Stimulated activated CD4-positive, alpha-beta T cell treated with anti-CD3 and anti-CD28 coated beads, Interleukin-12 subunit alpha, Interleukin-12 subunit beta, amount 100 ng/mL, for 48 hours (primary cell): ENCODE measurements at places on chromosomes 12 and 14.

DNA sequence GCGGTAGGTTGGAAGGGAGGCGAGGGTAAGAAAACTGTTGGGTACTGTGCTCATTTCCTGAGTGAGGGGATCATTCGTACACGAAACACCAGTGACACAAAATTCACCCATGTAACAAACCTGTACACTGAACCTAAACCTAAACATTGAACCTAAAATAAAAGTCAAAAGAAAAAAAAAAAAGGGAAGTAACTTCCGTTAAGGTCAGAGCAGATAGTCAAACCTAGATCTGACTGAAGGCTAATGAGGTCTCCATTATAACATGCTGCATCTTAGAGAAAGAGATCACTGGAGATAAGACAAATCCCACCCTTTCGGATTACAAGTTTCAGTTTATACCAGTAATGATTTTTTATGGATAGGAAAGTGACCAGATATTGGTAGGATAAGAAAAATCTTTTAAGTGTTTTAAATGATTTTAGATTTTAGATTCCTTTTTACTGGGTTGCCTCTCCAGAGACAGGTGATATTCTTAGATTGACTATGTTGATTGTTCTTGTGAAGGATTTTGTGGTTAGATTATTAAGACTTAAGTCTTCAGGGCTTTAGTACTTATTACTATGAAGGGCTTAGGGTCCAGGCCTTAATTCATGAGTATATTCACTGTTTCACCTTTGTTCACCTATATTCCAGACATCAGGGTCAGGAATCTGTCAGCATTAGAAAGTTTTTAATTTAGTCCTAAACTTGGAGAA is 11.2 kb upstream of the NCKAP1L start:
- DNase-seq = no peak

DNA sequence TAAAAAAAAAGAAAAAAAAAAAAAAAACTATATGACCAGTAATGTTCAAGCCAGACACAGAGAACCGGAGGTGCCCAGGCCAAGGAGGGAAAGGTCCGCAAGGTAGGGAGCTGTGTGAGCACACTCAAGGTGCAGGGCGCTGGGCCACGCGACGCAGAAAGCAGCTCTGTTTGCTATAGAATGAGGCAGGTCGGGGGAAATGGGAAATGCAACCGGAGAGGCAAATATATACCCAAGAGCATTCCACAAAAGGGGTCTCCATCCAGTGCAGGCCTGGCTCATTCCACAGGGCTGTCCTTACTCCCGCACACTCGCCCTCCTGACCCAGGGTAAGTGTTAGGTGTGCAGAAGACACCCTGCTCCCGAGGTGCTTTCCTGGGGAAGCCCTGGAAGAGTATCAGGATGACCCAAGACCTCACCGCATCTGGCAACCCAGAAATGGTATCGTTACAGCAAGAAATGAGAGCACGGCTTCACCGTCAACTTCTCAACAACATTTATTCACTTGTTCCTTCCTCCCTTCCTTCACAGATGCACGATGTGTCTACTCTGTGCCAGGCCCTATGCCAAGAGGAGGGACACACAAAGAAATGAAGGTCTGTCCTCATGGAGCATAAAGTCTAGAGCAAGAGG is 86.4 kb downstream of the BCL11B start:
- DNase-seq = no peak

- no peak for DNase-seq
Observed at GRCh38 chr14:81093651-81094050, 127.1 kb downstream of the GTF2A1 start.

GRCh38 chr14:39266871-39267607 is 33.3 kb downstream of the MIA2 start:
- DNase-seq = peak; percentile 37

GRCh38 chr14:106037380-106037779 is 511.0 kb downstream of the TMEM121 start:
- DNase-seq = no peak

- no peak for DNase-seq
Observed at GRCh38 chr12:100661300-100661951, 87.9 kb downstream of the GAS2L3 start.

GRCh38 chr12:104840262-104840661 is 117.8 kb downstream of the SLC41A2 start:
- no peak for DNase-seq

GRCh38 chr14:37116933-37117849 is 55.2 kb downstream of the SLC25A21 start:
- DNase-seq = no peak

DNA sequence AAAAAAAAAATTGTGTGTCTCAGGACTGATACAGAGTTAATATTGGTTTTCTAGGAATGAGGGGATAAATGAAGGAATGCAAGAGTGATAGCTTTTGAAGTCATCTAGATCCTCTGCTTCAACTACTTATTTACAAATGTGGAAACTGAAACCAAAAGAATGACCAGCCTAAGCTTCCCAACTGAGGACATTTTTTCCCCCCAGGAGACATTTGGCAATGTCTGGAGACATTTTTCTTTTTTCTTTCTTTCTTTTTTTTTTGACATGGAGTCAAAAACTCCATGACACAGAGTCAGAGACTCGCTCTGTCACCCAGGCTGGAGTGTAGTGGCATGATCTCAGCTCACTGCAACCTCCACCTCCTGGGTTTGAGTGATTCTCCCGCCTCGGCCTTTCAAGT is 15.3 kb downstream of the DLK1 start:
- DNase-seq = no peak

DNA sequence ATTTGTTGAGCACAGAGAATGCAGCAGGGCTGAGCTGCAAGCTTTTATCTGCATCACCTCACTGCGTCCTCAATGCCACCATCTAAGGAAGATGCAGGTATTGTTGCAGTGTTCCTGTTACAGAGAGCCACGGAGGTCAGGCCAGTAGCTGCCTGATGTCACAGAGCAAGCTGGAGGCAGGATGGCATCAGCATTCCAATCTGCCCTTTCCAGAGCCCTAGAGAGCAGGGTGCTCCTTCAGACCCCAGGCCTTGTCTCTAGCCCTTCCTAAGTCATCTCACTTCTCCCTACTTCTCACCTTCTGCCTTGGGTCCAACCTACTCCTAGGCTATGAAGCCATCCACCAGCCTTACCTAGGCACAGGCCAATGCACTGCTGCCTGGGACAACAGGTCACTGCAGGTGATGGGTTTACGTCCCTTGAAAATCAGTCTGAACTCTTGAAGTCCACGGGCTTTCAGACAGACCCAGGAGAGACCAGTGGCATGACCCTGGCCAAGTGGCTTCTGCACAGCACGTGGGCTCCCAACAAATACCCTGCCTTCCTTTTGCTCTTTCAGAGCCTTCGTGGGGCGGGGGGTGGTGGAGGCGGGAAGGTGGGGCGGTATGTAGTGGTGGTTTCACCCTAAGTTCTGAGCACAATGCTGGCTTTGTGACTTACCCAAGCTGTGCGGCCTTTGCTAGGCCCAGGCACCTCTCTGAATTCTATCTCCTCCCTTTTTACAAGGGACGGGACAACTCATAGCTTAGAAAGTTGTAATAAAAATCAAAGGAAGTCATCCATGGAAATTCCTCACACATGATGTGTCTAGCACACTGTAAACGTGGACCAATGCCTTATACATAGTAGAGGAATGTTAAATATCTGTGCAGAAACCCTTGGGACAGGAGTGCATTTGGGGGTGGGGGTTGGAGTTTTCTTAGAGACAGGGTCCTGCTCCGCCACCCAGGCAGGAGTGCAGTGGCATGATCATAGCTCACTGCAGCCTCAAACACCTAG is 136.0 kb downstream of the KSR2 start:
- DNase-seq = no peak

- DNase-seq = no peak
Observed at GRCh38 chr12:82609234-82609914, 77.3 kb upstream of the TMTC2 start.

DNA sequence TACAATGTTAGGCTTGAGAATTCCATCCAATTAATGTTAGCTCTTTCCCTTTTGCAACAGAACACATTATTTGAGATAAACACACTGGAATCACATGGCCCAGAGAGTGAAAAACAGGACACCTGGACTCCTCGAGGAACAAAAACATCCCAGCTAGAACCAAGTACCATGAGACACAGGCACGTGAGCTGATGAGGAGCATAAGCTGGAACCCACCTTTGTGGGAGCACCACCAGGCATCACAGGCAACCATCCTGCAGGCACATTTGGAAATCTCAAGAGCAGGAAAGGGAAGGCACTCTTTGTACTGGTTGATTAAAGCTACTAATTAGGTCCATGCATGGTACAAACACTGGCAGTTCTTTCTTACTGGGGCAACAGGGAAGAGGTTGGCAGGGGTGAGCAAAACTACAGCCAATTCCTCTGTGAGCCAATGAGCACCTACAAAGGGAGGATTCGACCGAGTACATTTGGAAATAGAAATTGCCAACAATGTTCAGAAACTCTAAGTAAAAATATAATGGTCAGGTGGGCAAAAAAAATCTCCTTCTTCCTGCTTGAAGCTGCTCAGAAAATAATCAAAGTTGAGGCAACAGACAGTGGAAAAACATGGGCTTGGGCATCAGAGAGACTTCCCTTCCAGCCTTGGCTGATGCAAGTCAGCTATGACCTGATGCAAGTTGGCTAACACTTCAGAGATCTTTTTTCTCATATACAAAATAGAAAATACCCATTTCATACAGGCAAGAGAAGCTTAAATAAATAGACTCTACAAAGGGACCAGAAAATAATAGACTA is 216.7 kb downstream of the NUAK1 start:
- no peak for DNase-seq
